ENCODE measurements at places on chromosomes 13 and 19. TPM values are rescaled to one million over a fixed set of nuclear protein-coding genes. Genes with fewer than 3 reads are reported as not detected.

DNA sequence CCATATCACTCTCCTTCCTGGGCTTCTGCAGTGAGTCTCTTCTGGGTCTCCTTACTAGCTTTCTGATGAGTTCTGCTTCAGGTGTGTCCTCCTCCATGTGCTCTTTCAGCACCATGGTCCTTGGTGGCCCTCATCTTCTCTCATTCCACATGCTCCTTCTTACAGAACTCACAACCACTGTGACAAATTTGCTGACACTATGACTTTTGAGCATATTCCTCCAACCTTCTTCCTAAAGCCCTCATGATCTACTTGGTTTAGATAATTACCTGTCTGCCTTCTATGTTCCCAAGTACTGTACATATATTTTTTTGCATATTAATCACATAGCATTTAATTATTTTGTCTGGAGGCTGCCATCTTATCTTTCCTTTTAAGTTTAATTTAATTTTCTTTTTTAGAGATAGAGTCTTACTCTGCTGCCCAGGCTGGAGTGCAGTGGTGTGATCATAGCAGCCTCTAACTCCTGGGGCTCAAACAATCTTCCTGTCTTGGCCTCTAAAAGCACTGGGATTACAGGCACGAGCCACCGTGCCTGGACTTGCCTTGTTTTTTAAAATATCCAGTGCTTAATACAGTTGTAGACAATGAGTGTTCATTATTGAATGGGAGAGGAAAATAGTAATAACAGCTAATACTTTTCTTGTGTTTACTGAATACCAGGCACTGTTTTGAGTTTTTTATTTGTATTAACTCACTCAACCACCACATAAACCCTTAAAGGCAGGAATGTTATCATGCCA, 23.5 kb upstream of the FAM216B start:
- DNase-seq: no peak

- DNase-seq: no peak
Observed at GRCh38 chr19:524062-524674, 7.4 kb upstream of the CDC34 start.

DNA sequence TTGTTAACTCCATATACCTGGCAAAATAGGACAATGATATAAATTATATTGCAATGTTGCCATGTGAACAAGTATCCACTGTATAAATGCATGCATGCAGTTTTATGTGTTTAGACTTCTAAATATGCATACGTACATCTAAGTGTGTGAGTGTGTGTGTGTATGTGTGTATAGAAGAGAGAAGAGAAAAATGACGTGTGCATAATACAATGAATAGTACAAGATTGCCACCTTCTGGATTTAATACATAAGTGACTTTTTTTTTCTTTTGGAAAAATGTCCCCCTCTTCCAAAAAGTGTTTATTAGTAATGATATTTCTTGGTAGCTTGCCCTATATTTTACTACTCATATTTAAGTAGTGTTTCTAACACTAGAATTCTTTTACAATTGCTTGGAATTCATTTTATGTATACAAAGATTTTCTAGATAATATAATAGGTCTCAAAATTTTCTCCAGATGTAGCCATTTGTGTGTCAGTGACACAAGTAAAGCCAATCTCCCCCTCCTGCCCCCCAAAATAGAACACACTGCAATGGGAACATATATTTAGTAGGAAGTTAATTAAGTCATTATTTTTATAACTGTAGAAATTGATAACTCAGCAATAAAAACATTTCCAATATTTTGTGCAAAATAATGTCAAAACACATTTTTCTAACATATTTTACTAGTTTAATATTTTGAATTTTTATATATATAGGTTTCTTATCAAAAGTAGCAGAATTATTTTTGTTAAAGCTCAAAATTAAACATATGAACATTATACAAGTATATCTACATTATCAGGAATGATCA, 783.3 kb upstream of the ATXN8OS start:
- DNase-seq: no peak

DNA sequence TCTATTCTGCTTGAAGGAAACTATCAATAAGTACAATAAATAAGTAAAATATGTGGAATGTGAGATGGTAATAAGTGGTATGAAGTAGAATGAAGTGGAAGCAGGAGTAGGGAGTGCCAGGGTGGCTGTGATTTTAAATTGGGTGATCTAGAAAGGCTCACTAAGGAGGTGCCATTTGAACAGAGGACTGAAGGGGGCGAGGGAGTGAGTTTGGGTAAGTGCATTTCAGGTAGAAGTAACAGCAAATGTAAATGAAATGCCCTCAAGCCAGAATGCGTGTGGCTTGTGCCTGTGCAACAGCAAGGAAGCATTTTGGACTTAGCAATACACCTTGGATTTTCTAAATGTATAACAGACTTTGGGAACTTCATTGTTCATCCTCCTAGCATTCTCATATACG, 77.1 kb downstream of the CCNA1 start:
- no peak for DNase-seq

DNA sequence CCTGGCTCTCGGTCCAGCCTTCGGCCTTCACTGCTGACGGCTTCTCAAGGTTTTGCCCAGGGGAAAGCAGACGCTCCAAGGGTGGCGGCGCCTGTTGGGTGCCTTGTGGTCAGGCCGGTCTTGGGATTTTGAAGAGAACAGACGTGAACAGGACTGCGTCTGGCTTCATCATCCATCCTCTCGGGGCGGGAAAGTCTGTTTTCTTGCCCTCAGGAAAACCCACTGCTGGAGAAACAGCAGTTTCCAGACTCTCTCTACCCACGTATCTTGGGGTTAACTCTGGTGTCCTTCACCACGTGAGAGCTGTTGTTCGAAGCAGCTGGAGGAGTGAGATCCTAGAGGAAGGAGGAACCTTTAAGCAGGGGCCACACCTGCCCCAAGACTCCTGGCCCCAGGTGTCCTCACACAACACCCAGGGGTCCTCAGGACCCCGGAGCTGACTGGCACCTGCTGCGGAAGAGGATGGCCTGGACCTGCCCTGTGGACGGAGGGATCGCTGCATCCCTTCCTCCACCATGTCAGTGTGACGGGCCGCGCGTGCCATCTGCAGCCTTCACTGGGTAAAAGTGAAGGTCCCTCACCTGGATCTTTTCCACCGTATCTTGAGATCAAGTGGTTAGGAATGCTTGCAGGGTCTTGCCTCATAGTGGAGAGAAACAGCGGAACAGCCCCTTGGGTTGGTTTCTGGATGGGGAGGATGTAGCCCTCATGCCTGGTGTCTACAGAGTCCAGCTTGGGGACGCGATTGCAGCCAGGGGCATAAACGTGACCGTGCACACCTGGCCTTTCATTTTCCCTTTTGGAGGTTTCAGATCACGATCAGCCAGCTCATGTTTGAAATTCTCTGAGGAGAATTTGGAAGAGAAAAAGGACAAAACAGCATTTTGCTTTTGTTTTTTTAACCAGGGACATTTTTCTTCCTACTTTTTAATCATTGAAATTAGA, 69.5 kb upstream of the MCF2L start:
- DNase-seq: no peak

- no peak for DNase-seq
Observed at GRCh38 chr13:47121092-47121763, 224.4 kb upstream of the HTR2A start.

ZSCAN18 gene
- polyA plus RNA-seq: 98.2 TPM

ZNF729 gene
- not detected for polyA plus RNA-seq
